ENCODE measurements at places on chromosomes 11 and 22.

DNA sequence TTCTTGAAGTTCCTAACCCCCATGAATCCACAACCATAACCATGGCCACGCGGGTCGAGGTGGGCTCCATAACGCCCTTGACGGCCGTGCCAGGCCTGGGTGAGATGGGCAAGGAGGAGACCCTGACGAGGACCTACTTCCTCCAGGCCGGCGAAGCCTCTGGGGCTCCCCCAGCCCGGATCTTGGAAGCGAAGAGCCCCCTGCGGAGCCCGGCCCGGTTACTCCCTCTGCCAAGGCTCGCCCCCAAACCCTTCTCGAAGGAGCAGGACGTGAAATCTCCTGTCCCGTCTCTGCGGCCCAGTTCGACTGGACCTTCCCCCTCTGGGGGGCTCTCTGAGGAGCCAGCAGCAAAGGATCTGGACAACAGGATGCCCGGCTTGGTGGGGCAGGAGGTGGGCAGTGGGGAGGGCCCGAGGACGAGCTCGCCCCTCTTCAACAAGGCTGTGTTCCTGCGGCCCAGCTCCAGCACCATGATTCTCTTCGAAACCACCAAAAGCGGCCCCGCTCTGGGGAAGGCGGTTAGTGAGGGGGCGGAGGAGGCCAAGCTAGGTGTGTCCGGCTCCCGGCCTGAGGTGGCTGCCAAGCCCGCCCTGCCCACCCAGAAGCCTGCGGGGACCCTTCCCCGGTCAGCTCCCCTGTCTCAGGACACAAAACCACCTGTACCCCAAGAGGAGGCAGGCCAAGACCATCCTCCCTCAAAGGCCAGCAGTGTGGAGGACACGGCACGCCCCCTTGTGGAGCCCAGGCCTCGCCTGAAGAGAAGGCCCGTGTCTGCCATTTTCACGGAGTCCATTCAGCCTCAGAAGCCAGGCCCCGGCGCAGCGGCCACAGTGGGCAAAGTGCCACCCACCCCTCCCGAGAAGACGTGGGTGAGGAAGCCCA is 75.7 kb downstream of the KIAA1671 start:
- DNase-seq, result no peak

GRCh38 chr11:87368151-87368550 is 330.4 kb downstream of the TMEM135 start:
- DNase-seq, result no peak

- no peak for DNase-seq
Measured at GRCh38 chr11:117475716-117476530, 148.3 kb downstream of the CEP164 start.

GRCh38 chr11:102188488-102188887 is 78.2 kb downstream of the YAP1 start:
- no peak for DNase-seq

DNA sequence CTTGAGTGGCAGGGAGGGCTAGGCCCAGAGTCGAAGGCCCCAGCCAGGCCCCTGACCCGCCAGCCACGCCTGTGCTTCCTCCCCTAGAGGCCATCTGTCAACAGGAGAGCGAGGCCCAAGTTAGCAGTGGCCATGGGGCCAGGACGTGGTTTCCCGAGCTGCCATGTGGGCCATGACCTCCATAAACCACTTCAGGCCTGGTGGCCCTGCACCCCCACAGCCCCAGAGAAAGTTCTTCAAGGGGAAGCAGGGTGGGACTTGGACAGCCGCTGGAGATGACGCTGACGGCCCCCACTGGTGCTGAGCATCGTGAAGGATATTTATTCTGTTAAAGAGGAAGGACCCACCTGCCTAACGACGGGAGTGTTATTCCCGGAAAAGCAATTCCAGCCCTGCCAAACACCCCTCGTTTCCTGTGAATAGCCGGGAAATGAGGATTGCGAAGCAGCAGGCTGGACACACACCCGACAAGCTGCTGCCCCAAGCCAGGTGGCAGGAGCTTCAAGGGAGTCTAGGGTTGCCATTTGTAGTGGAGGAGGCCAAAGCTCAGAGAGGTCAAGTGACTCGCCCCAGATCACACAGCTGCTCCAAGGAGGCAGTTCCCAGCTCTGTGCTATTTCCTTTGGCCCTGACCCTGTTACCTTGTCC is 12.8 kb downstream of the PRR5 start:
- DNase-seq, result no peak

- DNase-seq, result no peak
Measured at GRCh38 chr22:49692499-49693225, 135.0 kb downstream of the BRD1 start.

GRCh38 chr22:42544686-42545085 is 9.1 kb upstream of the SERHL2 start:
- DNase-seq, result no peak

- no peak for DNase-seq
Measured at GRCh38 chr11:19979519-19979845, 180.8 kb downstream of the DBX1 start.

DNA sequence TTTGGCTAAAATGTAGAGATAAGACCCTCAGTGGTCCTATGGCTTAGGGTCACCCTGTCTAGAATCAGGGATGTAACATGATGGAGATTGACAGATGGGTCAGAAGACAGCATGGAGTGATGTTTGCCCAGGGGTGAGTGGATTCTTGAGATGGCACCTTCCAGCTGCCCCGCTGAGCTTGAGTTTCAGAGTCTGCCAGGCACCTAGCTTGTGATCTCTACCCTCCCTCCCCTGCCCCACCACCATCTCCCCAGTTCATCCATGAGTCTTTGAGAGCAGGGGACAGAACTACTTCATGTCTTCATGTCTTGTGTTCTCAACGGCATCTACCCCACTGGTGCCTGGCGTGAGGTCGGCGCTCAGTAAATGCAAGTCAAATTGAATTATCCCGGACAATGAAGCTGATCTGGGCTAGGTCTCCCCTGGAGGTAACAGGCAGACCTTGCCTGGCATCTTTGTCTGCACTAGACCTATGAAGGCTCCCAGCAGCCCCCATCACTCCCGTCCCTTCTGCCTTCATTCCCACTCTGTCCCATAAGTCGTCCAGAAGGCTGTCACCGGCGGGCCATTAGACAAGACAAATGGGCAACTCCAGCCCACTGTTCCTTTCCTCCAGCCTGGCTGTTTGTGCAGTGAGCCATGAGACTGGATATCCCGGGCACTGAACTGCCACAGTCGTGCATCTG is 239.2 kb upstream of the TBCEL start:
- DNase-seq, result no peak

- DNase-seq, result no peak
Measured at GRCh38 chr11:103648670-103649400, 387.6 kb upstream of the DDI1 start.

DNA sequence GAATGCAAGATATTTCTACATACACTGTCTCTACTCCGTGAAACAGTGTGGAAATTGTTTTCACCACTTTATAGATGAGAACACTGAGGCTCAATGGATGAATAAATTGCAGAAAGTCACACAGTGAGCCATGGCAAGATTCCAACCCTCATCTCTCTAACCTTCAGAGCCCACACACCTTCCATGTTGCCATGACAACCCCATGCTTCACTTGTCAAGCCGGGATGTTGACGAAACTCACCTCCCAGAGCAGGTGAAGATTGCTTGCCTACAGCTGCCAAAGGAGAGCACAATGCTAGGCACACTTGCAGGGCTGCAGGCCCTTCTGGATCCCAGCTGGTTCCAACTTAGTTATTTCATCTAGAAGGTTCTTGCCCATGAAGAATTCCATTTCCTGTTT is 71.4 kb upstream of the SEZ6L start:
- no peak for DNase-seq

DNA sequence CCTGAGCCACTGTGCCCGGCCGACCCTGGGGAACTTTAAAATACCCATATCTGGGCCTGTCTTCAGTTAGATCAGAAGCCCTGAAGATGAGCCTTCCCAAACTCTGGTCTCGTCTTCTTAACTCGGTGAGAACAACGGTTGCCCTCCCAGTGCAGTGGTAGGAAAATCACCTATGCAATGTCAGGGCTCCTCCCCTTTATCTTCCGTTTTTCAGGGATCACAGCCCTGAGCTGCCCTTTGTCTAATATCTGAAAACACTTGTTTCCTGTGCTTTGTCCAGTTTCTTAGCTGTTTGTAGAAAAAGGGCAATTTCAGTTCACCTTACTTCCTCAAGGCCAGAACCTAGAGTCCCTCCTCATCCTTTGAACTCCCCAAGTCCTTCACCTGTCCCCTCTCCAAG is 9.4 kb downstream of the DRAP1 start:
- no peak for DNase-seq

GRCh38 chr11:118287006-118287405 is 17.5 kb upstream of the CD3E start:
- no peak for DNase-seq

GRCh38 chr22:22465094-22465602 is 43.4 kb downstream of the ZNF280B start:
- DNase-seq, result no peak

- DNase-seq, result no peak
Measured at GRCh38 chr11:112525844-112526590, 265.4 kb upstream of the PLET1 start.

GRCh38 chr22:32684822-32685187 is 116.7 kb upstream of the TIMP3 start:
- DNase-seq, result no peak

GRCh38 chr22:38707346-38707745 is 1.6 kb downstream of the GTPBP1 start:
- DNase-seq, result no peak

GRCh38 chr22:26325641-26326040 is 103.4 kb upstream of the ASPHD2 start:
- DNase-seq, result no peak

DNA sequence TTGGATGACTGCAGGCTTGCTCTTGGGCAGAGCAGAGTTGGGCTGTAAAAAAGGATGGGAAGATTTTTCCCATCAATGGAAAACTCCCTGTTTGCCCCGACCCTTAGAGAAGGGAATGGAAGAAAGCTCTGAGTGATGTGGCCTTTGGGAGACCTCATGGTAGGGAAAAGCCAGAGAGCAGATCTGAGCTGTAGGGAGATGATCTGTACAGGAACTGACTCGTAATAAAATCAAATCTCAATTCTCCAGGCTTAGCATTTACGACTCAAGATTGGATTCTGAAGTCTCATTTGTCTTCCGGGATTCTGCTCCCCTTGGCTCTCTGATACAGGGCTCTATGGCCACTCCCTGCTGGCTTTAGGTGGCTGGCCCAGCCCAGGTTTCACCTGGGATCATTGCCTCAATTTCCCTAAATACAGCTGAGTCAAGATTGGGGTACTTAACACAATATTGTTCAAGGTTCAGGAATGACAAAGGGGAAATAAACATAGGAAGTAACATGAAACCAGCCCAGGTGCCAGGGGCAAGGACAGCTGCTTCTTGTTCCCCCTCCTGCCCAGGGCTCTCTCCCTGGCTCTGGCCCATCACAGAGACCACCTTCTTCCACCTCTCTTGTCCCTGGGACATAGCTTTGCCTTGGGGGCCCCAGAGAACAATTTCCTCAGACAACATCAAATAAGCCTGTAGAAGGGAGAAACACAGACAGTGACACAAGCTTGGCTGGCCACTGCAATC is 38.4 kb upstream of the THY1 start:
- DNase-seq, result no peak

DNA sequence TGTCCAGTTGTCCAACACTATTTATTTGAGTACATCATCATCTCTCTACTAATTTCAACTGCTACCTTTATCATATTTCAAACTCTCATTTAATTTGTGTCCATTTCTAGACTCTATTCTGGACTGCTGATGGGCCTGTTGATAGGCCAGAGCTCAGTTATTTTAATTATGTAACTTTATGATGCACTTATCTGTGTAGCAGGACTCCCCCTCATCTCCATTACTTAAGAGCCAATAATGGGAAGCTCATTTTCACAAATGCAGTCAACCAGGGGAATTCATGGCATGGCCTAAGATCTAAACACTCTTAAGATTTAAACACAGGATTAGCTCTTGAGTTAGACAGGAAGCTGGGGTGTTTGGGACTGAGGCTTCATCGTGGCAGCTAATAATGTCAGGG is 21.4 kb downstream of the KCNQ1OT1 start:
- no peak for DNase-seq

GRCh38 chr11:35135222-35135621 is 3.7 kb upstream of the CD44 start:
- no peak for DNase-seq

DNA sequence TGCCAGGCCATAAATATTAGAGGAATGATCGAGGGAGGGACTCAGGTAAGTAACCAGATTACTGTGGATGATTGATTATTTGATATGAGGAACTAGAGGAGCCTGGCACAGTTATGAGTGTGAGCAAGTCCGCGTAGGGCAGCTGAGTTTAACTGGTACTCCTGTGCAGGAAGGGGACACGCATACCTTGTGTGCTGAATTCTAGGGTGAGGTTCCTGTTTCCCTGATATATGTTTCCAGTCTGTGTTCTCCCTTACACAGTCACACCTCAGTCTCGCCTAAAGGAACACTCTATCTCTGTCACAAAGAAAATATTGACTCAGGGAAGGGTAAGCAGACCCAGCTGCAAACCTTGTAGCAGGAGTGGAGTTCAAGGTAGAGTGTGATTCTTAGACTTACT is 17.4 kb downstream of the SGSM3 start:
- DNase-seq, result no peak

DNA sequence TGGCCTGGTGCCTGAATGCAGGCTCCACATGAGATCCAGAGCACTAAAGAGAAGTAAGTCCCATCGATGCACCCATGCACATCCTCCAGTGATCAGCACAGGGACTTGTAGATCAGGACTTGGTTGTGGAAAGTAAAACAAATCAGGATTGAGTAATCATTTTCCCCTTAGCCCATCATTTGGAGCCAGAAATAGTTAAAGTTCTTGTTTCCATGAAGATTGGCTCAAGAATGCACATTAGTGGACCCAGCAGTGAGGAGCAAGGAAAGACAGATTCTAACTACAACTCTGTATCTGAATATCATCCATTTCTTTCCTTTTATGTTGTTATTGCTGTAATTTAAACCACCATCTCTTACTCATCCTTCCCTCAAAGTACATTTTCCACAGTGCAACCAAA is 19.1 kb downstream of the CCDC83 start:
- DNase-seq, result no peak

- DNase-seq, result no peak
Measured at GRCh38 chr22:19840955-19841640, 13.6 kb downstream of the GNB1L start.
